ENCODE measurements at places on chromosomes 7 and 10.
A peak's percentile ranks its signal among the peaks of the same experiment; 100 is the strongest.

- no peak for DNase-seq
These were observed 160.3 kb upstream of the LYZL2 start for GRCh38 chr10:30789806-30790205.

- DNase-seq = no peak
These were observed 401.4 kb downstream of the TNS3 start for GRCh38 chr7:47180516-47180826.

GRCh38 chr7:158123753-158124152, 463.9 kb downstream of the PTPRN2 start:
- no peak for DNase-seq

GRCh38 chr7:115009139-115009538, 87.2 kb downstream of the MDFIC start:
- DNase-seq = no peak

- no peak for DNase-seq
These were observed 28.2 kb upstream of the BMS1 start for GRCh38 chr10:42754155-42755027.

- DNase-seq = peak; percentile 35
These were observed 27.1 kb downstream of the NMT2 start for GRCh38 chr10:15141136-15142054.

DNA sequence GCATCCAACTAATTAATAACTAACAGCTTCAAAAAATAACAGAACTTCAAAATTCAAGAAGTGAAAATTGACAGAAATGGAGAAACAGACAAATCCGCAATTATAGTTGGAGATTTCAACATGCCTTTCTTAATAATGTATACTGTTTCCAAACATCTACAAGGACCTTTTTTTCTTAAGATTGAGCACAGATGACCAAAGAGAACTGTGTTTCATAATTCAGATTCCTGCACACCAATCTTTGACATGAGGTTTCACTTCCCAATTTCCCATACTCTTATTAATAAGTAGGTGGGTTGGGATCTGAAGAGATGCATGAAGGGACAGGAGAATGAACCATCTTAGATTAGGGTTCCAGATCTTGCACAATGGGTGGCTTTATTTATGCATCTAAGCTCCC, 24.9 kb upstream of the GIMAP7 start:
- no peak for DNase-seq

GRCh38 chr7:48148311-48148710, 22.9 kb upstream of the ABCA13 start:
- DNase-seq = no peak

DNA sequence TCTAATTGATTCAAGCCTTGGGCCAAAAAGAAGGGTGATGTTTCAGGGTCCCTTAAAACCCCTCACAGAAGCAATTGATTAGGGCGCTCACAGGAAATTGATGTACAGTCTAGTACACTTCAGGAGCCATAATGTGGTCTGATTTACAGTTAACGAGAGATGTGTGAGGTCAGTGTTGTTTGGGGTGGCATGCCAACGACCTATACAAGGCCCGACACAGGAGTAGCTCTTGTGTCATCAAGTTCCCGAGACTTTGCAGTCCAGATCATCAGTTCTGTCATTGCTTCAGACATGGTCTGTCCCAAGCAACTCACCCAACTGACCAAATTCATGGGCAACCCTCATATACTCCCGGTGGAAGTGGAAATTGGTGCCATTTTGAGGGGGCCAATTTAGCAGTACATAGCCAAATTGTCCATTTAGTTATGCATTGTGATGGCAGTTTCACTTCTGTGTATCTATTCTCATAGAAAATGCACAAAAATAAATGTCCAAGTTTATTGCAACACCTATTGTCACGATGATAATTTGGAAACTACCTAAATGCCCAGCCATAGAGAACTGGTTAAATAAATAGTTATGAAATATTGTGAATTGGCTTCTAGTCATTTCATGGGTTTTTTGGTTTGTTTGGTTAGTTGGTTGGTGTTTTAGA, 18.0 kb upstream of the ARID5B start:
- no peak for DNase-seq

DNA sequence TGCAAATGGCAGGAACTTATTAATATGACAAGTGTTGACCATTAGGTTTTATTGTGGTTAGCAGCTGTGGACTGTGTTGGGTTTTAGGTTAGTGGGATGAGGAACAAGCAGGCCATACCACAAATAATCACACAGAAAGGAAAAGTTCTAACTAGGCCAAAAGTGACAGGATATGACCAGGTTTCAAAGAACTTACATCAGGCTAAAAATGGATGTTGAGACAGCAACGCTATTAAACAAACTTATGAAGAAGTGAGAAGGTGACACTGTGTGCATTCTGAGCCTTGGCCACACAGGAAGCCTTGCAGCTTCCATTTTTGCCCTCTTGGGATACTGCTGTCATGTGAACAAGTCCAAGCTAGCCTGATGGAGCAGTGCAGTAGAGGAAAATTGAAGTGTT, 568.8 kb downstream of the HTR7 start:
- no peak for DNase-seq

- DNase-seq = peak; percentile 62
These were observed at the start of the genes ACTR3C and LRRC61 for GRCh38 chr7:150322833-150323681. Gene ACTR3C (minus strand): TSS chr7:150323545. CDS start chr7:150295296, 28,249 bp downstream. Gene LRRC61 (plus strand): TSS chr7:150323355. CDS start chr7:150336862, 13,507 bp downstream.

GRCh38 chr7:50660040-50660829, 95.0 kb upstream of the DDC start:
- no peak for DNase-seq

- no peak for DNase-seq
These were observed 12.3 kb upstream of the KMT2E start for GRCh38 chr7:105001652-105002184.

DNA sequence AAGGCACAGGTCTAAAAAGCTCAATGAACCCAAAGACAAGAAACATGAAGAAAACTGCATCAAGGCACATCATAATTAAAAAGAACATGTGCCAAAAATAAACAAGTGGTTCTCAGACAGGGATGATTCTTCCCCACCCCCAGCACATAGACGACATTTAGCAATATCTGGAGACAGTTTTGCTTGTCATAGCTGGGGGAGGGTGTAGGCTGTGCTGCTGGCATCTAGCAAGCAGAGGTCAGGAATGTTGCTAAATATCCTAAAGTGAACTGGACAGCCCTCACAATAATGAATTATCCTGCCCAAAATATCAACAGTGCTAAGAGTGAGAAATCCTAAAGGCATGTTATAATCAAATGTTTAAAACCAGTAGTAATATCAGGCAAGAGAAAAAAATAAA, 122.6 kb downstream of the MICU1 start:
- DNase-seq = no peak

- no peak for DNase-seq
These were observed 189.9 kb upstream of the ADO start for GRCh38 chr10:62614389-62615157.

GRCh38 chr7:118059209-118059608, 124.8 kb upstream of the LSM8 start:
- no peak for DNase-seq

DNA sequence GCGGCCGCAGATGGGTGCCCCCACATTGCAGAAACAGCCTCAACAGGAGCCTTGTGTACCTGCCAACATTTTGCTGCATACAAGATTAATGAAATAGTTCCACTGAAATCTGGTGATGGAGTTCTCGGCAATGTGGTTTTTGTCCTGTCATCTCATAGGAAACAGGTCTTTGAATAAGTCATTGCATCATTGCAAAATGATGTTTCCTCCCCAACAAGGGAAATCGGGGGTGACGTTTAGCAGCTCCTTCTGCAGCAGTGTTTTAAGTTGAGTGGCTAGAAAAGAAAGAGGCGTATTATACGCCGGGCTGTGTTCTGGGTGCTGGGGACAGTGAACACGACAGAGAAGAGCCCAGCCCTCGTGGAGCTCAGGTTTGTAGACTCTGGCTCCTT, 177.0 kb downstream of the PRKAG2 start:
- no peak for DNase-seq

- DNase-seq = no peak
These were observed 8.2 kb upstream of the CFAP69 start for GRCh38 chr7:90236721-90237289.

GRCh38 chr10:30833628-30833970, 198.1 kb downstream of the ZNF438 start:
- no peak for DNase-seq

GRCh38 chr7:138169441-138169851, 93.2 kb downstream of the AKR1D1 start:
- DNase-seq = no peak

- no peak for DNase-seq
These were observed 42.2 kb upstream of the PDGFA start for GRCh38 chr7:561631-562373.

- DNase-seq = no peak
These were observed 23.3 kb downstream of the NUDCD3 start for GRCh38 chr7:44467217-44467548.

DNA sequence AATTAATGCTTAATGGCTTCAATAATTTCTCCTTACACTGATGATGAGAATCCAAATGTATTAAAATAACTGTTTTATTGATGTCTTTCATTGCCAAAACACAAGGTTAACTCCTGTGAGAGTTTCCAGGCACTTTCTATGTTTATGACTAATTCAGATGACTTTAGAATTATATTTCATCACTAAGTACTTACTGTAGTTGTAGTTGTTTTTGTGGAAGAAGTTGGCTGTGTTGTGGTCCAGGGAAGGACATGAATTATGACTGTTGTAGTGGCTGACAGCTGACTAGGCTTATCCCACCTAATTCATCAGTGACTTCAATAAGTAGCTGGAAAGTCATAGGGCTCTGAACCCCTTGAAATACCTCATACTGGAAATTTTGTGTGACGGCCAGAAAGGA, 254.8 kb downstream of the HGF start:
- no peak for DNase-seq

GRCh38 chr10:944034-944831, 12.7 kb upstream of the LARP4B start:
- DNase-seq = peak; percentile 13

GRCh38 chr7:107641676-107642075, 19.0 kb upstream of the SLC26A4 start:
- DNase-seq = no peak

GRCh38 chr7:26663874-26664273, 200.5 kb downstream of the SKAP2 start:
- no peak for DNase-seq

DNA sequence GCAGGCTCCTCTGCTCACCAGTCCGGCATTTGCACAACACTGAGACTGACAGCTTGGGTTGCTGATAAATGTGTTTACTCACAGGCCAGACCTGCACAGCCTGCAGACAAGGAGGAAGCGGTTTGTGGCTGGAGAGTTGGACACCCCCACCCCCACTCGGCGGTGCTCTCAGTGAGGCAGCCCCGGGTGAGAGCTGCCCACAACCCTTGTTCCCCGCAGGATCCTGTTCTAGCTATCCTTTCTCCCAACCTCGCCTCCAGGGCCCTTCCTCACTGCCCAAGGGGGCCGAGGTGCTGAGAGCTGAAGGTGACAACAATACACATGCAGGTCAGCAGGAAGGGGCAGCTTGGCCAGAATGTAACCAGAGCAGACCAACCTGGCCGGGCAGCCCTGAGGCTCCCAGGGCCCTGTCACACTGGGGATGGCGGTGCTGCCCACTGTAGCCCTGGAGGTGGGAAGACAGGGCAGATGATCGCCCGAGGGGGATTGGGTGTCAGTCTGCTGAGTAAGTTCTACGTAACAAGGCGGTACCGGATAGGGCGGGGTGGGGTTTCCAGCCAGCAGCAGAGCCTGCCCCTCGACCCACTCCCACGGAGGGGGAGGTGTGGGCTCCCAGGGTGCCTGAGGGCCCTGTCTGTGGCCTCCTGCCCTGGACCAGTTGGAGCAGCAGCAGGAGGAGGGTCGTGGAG, 2.1 kb upstream of the ADAM8 start:
- no peak for DNase-seq

DNA sequence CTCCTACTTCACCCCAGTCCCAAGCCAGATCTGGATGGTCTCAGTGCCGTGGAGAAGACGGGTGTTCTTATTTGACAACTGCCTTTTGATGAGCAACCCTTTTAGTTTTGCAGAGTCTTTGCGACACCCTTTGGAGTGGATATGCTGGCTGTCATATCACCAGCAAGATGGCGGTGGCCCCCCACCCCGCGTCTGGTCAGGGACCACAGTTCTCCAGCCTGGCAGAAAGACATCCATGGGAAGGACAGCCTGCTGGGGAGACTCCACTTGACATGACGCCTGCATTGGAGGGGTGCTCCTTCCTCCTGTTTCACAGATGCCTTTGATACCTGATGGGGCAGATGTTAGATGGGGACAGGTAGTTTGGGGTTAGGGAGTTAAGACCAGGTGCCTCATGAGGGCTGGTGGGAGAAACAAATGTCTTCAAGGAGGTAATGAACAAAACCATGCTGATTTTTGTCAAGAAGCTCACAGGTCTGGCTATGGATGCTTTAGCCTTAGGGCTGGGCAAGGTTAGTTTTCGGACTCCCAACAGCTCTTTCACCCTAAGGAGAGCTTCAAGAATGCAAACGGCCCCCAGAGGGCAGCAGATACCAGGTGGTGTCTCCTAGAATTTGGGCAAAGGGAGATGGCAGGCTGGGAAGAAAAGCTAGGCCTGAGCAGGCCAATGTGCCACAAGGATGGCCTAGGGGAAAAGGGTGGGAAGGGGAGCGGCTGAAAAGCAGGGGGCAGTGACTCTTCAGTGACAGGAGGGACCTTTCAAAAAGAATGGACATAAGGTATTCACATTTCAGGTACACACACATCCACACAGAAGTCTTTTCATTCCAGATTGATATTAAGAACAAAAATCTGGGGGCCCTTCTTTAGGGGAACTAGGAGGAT, 95.2 kb downstream of the CLEC2L start:
- DNase-seq = peak; percentile 54

GRCh38 chr10:33352175-33352574, 17.7 kb upstream of the NRP1 start:
- DNase-seq = no peak

GRCh38 chr10:24984906-24985305, 31.1 kb downstream of the ENKUR start:
- DNase-seq = no peak

- DNase-seq = no peak
These were observed 92.7 kb downstream of the RSU1 start for GRCh38 chr10:16724509-16724908.

- no peak for DNase-seq
These were observed 29.7 kb downstream of the AGAP3 start for GRCh38 chr7:151115836-151116418.

GRCh38 chr7:90994601-90995000, 269.6 kb upstream of the FZD1 start:
- no peak for DNase-seq

GRCh38 chr10:30688456-30688855, 58.9 kb upstream of the LYZL2 start:
- no peak for DNase-seq

DNA sequence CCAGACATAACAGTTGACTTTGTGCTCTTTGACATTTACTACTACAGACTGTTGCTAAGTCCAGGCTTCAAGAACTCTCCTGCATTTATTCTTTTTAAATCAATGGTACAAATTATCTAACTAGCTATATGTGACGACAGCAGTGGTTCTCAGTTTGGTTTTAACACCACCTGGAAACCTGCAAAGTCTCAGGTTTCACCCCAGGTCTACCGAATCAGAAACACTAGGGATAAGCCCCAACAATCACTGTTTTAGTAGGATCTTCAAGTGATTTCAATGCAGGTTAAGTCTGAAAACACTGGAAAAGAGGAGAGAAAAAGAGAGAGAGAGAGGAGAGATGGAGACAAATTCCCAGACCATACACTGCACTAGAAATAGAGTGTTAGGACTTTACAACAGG, 519.0 kb downstream of the PCDH15 start:
- DNase-seq = no peak

GRCh38 chr7:151459726-151460473, 20.0 kb upstream of the CRYGN start:
- peak; percentile 26 for DNase-seq
